ENCODE measurements at places on chromosomes 13 and 19.

GRCh38 chr13:46648166-46648607 is 95.2 kb downstream of the LRCH1 start:
- DNase-seq = no peak

GRCh38 chr19:48696353-48697010 is 711 bp downstream of the FUT2 start:
- DNase-seq = no peak

DNA sequence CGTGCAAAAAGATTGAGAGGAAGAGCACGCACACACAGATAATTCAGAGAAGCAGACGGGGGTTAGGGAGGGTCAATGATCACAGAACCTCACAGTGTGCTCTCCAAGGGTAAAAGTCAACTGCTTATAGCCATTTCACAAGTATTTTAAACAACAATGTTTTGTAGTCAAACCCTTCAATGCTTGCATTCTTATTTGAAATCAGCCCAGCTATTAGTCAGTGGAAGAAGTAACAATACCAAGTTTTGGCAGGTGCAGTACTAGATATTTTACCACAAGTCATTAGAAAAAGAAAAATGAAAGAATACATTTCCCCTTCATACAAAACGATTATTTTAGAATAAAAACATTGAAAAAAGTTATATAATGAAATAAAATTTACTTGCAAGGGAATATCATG is 2.6 kb downstream of the CSNK1A1L start:
- no peak for DNase-seq

DNA sequence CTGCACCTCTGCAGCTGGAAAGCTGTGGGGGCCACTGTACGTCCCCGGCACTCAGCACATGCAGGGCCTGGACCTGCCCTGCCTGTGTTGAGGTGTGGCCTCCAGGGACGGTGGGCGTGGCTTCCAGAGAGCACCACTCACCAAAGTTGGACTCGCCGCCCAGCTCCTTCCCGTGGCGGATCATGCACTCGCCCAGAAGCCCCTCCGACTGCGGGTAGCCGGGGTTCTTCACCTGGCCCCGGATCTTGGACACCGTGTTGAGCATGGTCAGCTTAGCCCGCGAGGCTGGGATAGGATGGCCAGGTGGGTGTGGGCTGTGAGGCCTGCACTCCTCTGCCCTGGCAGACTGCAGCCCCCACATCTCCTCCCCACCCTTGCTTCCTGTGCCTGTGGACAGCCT is 22.0 kb downstream of the MPND start:
- DNase-seq = no peak

GRCh38 chr13:26531742-26532141 is 25.7 kb upstream of the WASF3 start:
- no peak for DNase-seq

GRCh38 chr13:78485803-78486202 is 117.5 kb downstream of the POU4F1 start:
- DNase-seq = no peak

DNA sequence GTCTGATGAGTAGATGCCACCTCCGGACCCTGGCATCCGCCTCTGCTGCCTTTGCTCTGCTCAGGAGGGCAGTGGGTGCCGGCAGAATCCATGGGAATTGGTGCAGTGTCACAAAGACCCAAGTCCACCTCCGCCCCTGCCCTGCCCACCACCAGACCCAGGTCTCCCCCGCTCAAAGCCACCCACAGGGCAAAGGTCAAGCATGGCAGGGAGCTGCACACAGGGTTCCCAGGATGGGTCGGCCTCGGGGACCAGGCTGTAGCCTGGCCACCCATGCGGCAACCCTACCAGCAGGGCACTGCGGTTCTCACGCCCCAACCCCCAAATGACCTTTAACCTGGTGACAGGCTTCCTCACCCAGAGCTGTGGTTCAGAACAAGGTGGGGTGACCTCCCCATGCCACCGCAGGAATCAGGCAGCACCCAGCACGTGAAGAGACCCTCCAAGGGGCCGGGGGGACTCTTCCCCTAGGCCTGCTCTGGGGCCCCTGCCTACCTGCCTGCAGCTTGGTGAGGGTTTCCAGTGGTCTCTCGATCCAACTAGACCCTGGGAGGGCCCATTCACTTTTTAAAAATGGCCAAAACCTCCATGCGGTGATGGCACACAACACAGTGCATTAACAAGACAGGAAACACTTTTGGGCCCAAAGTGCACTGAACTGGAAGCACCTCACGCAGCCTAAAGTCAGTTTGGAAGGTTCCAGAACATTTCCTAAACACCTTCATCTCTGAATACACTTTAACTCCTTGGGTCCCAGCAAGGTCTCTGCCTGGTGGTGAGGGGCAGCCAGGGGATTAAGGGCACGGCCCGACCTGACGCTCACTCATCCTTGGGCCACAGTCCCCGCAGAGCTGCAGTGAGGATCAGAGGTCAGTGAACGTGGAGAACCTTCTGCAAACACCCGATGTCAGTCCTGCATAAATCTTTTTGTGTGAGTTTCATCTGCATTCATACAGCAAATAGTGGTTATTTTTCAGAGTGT is 11.0 kb downstream of the GAS6 start:
- DNase-seq = no peak

DNA sequence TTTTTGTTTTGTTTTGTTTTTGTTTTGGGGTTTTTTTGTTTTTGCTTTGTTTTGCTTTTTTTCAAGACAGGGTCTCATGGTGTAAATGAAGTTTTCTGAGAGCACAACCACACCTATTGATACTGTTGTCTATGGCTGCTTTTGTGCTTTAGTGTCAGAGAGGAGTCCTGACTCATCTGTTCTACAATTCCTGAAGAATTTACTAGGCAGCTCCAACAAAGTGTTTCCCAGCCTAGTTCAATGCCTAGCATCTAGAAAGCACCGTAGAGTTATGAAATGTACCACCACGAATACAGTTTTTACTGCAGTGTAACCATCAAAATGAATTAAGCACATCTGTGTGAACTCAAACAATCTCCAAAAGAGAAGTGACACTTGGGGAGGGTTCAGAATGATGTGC is 21.2 kb downstream of the SAFB start:
- no peak for DNase-seq

GRCh38 chr13:42354241-42355091 is 82.5 kb downstream of the AKAP11 start:
- no peak for DNase-seq

DNA sequence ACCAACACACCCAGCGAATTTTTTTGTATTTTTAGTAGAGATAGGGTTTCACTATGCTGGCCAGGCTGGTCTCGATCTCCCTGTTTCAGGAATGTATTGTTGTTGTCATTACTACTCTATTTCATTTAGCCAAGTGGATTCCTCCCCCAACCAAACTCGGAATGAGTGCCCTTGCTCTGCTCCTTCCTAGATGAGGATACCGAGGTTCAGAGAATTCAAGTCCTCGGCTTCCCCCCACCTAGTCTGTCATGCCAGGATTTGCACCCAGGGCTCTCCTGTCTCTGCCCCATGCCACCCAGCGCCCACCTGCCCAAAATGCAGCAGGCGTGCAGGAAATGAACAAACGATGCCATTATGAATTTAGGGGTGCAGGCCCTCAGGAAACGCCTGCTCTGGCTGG is 3.5 kb upstream of the SPACA4 start:
- DNase-seq = no peak

DNA sequence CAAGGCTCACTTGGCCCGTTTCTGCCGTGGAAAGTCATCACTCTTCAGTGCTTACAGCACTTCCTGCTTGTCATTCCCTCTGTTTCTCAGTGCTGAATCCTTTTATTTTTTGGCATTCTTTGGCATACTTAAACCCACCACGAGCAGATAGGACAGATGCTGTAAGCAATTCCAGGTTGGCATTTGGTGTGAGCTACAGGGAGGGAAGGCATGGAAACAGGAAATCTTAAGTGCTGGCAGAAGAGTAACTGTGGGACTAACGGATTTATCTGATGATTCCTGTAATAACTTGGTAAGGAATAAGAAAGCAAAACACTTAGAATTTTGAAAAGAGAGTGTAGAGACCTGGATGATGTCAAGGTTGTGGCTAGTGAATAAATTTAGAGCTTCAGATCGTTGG is 273.4 kb downstream of the GPC6 start:
- no peak for DNase-seq

GRCh38 chr19:51325161-51325976 is 13.9 kb downstream of the IGLON5 start:
- DNase-seq = no peak

- no peak for DNase-seq
Observed at GRCh38 chr13:45817833-45818232, 33.7 kb downstream of the SIAH3 start.

GRCh38 chr19:8321986-8322637 is 816 bp downstream of the RPS28 start:
- no peak for DNase-seq

- DNase-seq = no peak
Observed at GRCh38 chr13:34070006-34070405, 252.1 kb downstream of the RFC3 start.

GRCh38 chr19:41566001-41566400 is 10.0 kb upstream of the CEACAM21 start:
- DNase-seq = no peak

- no peak for DNase-seq
Observed at GRCh38 chr13:95226476-95226875, 74.8 kb downstream of the ABCC4 start.

- DNase-seq = no peak
Observed at GRCh38 chr13:109933476-109933875, 147.1 kb upstream of the IRS2 start.

GRCh38 chr13:50129706-50130122 is 114.5 kb downstream of the KCNRG start:
- DNase-seq = no peak

DNA sequence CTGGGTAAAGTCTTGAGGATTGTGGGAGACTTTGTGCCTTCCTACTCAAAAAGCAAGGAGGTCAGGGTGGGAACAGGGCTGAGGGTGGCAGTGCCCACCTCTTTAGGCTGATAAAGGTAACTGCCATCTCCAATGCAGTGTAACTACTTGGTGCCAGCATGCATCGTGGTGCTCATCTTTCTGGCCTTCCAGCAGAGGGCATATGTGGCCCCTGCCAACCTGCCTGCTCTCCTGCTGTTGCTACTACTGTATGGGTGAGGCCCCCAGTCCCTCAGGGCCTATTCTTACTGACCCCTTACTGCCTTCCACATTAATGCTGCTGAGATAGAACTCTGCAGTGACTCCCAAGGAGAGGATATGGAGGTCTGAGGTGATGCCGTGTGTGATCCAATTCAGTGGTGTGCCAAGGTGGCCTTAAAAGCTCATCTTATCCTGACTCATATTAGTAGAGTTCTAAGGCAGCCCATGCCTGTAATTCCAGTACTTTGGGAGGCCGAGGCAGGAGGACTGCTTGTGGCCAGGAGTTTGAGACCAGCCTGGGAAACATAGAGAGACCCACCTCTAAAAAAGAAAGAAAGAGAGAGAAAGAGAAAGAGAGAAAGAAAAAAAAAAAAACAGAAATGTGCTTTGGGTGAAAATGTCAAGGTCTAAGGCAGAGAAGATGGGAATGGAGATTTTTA is 9.7 kb upstream of the ARHGAP45 start:
- DNase-seq = no peak

DNA sequence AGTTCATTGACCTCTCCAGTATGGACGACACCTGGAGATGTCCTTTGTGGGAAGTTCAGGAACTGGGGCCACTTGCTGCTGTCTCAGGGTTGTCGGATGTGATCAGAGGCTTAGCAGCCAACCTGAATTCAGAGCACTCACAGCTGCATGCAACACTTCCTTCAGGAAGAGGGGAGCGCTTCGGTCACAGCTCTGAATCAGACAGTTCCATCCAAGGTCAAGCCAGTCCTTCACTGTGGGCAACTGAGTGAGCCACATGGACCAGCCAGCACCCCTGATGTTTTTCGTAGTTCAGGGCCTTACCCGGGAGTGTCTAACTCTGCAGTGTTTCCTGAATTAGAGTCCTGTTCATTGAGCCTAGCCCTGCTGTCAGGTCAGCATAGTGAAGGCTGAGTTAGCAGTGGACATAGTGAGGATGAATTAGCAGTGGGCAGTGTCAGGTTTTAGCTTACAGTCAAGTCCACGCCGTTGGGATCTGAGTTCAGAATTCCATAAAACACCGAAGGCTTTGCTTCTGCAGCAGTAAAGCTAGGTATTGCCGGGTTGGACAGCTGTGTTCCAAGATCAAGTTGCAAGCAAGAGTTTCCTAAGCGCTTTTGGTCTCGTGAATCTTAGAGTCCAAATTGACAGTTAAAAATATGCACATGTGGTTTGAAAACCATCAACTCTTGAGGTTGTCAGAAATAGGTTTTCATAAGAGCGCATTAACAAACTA is 5.1 kb downstream of the ZNF555 start:
- DNase-seq = no peak

GRCh38 chr19:46944918-46945628 is 74.6 kb upstream of the NPAS1 start:
- no peak for DNase-seq

GRCh38 chr13:46552303-46552682 is 677 bp upstream of the LRCH1 start:
- no peak for DNase-seq

GRCh38 chr13:60976367-60976766 is 439.3 kb downstream of the PCDH20 start:
- no peak for DNase-seq

DNA sequence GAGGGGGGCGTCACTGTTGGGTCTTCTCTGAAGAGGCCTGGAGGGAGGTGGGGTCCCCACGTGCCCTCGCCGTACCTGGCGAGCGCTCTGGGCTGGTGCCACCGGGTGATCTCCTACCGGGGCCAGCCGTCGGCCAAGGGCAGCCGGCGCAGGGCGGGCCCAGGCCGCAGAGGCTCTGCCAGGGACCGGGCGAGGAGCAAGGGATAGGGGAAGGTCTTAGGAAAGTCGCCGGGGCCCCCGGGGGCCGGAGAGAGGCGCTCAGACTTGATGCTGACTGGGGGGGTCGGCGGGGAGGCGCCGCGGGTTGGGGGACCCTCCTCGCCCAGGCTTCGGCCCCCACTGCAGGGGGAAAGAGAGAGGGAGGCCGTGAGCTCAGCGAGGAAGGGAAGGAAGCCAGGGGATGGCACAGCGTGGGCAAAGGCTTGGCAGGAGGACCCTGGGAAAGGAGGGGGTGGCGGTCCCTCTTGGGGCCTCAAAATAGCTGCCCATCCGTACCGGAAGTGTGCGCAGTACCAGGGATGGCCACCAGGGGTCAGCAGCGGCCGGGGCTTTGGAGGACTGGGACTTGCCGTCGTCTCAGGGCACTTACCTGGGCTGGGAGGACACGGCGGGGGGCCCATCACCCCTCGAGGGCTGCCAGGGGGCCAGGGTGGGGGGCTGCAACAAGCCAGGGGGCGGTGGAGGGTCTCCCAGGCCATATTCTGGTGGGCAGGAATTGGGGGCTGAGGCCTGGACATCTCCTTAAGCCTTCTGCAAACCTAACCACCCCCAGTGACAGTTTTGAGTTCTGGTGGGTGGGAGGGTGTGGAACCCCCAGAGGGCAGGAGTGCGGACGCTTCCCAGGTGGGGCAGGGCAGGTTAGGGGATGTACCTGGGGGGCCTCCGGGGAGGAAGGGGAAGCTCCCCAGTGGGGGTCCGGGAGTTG is 7.7 kb upstream of the TMEM161A start:
- DNase-seq = peak; percentile 78

All from activated T-helper 1 cell treated with Interleukin-2 at 50 U/mL for 16 hours (primary cell).